Forelimb muscle (tissue), 1 donor: ENCODE measurements at places on chromosomes 3 and 15.

- DNase-seq: no peak
Observed at GRCh38 chr3:96734273-96735009, 80.0 kb upstream of the EPHA6 start.

- DNase-seq: no peak
Observed at GRCh38 chr3:58117561-58118181, 93.1 kb downstream of the DNASE1L3 start.

DNA sequence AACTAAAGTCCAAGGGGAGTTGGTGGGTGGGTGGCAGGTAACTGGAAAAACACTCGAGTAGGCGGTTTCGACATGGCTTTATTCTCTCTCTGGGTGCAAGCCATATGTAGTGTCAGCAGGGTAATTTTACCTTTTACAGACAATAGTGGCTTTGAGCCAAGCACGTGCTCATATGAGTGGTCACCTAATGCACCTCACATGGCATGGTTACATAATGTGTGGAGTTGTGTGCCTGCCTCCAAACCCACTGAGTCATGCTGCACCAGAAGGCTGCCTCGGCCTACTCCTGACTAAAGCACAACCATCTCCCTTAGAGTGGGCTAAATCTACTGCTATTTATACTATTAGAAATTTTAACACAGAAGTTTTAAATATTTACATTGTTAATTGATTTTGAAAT is 16.5 kb downstream of the CCRL2 start:
- no peak for DNase-seq

GRCh38 chr15:85030301-85030929 is 48.8 kb downstream of the PDE8A start:
- no peak for DNase-seq

DNA sequence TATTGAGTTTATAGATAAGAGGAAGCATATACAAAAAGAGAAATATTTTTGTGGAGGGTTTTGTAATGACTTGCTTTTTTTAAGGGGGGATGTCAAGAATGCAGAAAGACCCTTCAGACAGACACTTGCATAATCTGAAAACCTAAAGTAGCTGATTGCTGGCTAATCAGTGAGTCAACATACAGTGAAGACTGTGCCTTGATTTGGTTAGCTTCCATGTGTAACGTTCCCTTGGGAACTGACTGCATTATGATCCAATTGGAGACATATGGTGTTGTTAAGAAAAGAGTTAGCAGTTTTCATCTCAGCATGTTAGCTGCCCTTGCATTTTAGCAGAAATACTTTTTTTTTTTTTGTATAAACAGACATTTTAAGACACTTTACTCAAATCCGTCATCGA is 483.2 kb downstream of the RBMS3 start:
- DNase-seq: no peak

GRCh38 chr3:118772547-118773011 is 262.1 kb downstream of the IGSF11 start:
- no peak for DNase-seq

DNA sequence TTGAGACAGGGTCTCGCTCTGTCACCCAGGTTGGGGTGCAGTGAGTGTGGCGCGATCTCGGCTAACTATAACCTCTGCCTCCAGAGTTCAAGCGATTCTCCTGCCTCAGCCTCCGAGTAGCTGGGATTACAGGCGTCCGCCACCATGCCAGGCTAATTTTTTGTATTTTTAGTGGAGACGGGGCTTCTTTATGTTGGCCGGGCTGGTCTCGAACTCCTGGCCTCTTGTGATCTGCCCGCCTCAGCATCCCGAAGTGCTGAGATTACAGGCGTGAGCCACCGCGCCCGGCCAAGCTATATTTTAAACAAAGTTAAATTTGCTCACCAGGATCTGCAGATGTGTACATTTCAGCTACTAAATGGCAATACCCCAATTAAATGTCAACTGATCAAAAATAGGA is 1.1 kb upstream of the C3orf38 start:
- DNase-seq: no peak
